Activated naive CD4-positive, alpha-beta T cell treated with anti-CD3 and anti-CD28 coated beads, Interleukin-2, amount 50 U/mL, for 16 hours (primary cell): ENCODE measurements at places on chromosomes 5 and 9.

GRCh38 chr5:103444333-103445038, 118.1 kb downstream of the NUDT12 start:
- no peak for DNase-seq

GRCh38 chr5:118791926-118792734, 196.2 kb downstream of the DTWD2 start:
- no peak for DNase-seq

GRCh38 chr5:69418554-69418953, 3.6 kb downstream of the MARVELD2 start:
- DNase-seq, result no peak

DNA sequence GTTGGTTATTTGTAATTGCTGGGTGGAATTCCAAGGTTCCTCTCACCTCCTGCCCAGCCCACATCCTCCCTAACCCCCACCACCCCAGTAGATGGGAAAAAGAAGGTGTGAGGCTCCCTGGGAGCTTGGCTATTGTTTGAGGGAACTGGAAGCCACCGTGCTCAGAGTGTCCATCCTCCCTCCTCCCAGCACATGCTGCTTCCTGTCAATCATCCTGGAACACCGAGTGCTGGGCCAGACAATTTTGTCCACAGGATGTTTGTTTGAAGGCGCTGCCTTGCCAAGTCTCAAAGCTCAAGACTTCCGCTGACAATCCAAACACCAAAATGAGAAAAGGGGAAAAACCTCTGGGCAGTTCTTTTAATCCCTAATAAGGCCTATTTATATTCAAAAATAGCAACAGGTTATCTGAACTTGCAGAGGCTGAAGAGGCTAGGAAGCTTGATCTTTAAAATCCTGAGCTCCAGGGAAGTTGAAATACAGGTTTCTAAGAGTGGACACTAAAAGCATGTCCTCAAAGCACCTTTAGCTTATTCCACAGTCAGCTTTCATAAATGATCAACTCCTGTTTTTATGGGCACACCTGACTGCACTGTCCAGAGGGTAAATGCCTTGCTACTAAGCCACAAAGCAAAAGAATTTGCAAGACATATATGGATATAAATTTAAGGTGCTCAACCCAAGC, 286.7 kb downstream of the NFIB start:
- no peak for DNase-seq

DNA sequence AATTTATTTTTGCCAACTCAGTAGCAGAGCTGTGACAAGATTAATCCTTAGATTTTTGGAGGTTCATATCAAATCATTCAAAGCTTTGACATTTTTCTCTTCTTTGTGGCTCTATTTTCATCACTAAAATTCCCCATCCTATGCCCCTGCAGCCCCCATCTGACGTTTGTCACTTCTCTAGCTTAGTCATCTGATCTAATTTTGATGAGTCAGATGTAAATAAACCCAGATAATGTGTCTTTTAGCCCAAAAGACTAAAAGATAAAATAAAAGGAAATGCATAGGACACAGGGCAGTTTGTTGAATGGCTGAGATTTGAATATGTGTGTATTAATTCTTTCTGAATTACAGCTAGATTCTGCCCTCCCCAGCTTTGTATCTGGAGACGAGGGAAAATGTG, 897 bp upstream of the HSPB3 start:
- no peak for DNase-seq

DNA sequence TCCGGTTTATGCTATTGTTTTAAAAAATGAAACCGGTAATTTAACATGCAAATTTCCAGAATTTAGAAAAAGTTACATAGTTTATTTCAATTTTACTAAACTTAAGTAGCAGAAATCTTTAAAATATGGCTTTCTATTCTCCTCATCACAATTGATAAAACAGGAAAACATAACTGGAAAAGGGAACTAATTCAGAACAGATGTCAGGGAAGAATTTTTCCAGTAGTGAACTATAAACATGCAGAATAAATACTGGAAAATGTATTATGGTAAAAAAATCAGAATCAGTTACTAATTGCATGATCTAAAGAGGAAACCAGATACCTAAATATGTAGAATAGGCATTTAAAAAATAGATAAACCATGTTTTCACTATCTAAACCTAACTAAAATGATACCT, 7.3 kb upstream of the NR4A3 start:
- no peak for DNase-seq
